NCI-H526 treated with DMSO at 0.1 percent for 48 hours (cell line): ENCODE measurements at places on chromosomes 6 and 20.

DNA sequence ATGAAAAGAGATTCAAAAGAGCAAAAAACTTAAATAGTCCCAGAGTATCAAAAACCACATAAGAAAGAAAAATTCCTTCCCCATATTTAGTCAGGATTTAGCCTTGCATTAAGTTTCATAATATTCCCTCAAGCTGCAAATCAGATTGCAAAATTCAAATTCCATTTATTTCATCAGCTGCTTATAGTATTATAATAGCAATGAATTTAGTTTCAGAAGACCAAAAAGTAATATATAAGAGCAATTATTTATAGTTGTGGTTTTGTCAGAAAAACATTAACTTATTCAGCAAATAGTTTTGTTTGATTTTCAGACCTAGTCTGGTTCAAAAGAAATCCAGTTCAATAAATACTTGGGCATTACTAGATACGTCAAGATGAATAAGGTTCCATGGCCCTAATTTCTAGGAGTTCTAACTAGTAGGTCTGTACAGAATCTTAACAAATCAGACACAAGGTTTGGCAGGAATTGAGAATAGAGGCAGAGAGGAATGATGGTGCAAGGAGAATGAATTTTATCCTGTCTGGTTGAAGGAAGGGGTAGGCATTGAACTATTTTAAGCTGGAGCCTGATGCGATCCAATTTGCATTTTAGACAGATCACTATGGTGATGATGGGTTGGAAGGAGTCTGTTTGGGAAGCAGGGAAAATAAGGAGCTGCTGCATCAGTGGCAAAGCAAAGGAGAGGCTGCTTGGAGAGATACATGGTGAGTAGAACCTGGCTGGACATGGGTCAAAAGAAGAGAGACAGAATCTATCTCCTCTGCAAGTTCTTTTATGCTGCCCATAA lies 163.9 kb upstream of the STXBP5 start:
- DNase-seq = no peak

- no peak for DNase-seq
Measured at GRCh38 chr20:49785149-49785851, 27.3 kb upstream of the SLC9A8 start.

DNA sequence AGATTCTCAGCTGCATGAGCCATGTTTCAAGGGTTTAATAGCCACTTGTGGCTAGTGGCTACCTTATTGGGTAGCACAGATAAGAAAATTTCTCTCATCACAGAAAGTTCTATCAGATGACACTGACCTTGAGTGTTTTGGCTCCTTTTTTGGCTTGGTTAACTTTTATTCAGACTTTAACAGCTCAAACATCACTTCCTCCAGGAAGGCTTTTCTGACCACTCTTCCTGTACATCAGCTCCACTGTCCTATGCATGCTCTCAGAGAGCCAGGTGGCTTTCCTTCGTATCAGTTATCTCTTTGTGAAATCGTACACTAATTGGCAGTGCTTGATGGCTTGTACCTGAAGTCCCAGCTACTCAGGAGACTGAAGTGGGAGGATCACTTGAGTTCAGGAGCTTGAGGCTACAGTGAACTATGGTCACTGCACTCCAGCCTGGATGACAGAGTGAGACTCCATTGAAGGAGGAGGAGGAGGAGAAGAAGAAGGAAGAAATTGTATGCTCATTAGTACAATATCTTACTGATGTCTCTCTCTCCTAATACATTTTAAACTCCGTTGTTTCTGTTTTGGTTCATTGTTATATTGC lies 10.7 kb downstream of the MAFB start:
- DNase-seq = no peak

GRCh38 chr6:17910189-17910588 lies 77.2 kb downstream of the KIF13A start:
- DNase-seq = no peak

DNA sequence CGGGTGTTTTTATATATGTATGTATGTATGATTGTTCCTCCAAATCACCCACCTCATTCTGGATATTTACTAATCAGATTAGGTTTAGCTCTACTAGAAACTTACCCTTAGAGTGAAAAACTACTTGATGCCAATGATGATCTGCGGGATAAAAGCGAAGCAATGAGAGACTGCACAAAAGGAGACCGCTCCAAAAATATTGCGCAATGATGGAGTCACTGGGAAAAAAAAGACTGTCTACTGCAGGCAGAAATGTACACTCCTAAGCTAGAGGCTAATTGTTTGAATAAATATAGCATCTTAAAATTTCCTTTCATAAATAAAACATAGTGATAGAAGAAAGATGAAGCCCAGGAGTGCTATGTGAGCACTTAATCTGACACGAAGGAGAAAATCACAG lies 7.3 kb downstream of the RAB32 start:
- no peak for DNase-seq

DNA sequence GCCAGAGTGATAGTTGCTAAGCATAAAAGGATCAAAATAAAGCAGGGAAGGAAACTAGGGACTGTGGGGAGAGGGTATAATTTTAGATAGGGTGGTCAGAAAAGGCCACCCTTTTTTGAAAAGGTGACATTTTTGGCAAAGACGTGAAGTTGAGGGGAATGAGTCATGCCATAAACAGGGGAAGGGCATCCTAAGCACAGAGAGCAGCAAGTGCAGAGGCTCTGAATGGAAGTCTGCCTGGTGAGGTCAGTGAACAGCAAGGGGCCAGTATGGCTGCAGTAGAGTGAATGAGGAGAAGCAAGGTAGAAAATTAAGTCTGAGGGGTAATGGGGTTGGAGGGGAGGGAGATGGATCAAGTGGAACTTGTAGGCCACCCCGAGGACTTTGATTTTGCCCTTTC lies 2.4 kb downstream of the KLC4 start:
- no peak for DNase-seq

DNA sequence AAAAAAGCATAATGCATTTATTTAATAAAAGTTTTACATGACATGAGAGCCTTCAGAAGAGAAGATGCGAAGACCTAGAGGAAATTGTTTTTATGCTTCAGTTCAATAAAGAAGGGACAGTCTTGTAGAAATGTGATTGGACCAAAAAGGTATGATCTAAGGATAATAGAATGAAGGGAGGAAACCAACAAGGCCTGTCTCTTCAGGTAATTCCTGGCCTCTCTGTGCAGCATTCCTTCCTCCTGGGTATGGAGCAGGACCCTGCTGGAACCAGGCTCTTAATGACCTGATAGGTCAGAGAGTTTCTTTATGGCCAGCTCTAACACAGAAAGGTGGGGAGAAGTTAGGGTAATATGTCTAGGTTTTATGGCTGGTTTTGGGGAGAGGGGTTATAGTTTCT lies 162.8 kb upstream of the HEY2 start:
- no peak for DNase-seq

DNA sequence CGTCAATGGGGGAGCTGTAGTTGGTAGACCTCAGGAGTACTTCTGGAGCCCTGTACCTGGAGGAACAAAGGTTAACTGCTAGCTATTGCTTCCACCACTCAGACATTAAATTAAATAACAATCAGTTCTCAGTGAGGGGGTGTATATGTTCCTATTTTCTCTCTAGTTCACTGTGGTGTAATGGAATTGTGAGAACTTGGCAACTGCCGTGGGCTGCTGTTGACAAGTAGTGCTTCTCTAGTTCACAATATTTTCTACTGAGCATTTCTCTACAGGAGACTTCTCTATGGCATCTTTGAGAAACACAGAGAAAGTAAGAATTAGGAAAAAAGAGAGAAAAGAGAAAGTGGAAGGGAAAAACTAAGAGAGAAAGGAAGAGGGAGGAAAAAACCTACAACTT lies 23.4 kb upstream of the GSTA4 start:
- DNase-seq = no peak

DNA sequence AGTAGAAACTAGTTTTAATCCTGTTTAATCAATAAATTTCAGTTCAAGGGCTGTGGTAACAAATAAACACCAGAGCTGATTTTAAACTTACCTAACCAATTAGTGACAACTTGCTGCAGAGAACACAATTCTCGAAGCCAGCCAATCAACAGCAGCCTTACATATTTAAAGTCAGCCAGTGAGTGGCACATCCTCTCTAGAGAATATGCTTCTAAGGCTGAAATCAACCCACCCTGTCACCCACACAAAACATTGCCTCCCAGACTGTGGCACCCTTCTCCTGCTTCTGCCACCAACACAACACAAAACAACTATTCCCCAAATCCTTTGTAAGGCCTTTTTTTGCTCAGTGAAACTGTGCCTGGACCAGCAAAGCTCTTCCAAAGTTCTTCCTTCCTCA lies 306.0 kb downstream of the EYA4 start:
- DNase-seq = no peak

GRCh38 chr6:144408161-144408560 lies 123.0 kb downstream of the UTRN start:
- DNase-seq = no peak

DNA sequence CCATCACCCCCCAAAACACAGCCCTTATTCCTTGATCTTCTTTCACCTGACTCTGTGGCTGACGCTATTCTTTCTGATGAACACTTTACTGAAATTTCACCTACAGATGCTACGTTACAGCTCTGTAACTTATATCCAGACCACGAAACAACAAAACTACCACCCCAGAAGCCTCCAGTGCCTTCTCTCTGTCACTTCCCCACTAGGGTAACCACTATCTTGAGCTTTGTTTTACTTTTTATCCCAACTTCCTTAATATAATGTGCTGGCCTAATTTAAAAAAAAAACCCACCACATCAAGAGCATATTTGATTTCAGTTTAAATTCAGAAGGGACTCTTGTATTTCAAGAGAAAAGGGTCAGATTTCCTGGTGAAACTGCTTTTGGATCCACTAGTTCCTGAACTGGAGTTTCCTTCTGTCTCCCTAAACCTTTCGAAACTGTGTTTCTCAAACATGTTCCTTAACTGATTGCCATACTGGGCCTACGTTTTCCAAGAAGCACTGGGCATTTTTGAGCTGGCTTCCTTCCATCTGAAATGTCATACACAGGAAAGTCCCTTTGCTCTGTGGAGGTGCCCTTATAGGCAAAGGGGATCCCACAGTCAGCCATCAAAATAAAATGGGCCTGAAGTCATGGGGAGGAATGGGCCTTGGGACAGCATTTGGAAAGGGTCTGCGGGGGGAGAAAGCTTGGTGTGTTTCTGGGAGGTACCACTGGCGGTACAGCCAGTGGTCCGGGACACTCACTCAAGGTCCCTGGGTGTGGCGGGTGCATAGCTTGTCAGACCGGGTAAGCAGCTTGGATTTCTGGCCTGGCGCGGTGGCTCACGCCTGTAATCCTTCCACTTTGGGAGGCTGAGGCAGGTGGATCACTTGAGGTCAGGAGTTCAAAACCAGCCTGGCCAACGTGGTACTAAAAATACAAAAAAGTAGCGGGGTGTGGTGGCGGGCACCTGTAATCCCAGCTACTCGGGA lies 25.8 kb upstream of the RTF2 start:
- no peak for DNase-seq

DNA sequence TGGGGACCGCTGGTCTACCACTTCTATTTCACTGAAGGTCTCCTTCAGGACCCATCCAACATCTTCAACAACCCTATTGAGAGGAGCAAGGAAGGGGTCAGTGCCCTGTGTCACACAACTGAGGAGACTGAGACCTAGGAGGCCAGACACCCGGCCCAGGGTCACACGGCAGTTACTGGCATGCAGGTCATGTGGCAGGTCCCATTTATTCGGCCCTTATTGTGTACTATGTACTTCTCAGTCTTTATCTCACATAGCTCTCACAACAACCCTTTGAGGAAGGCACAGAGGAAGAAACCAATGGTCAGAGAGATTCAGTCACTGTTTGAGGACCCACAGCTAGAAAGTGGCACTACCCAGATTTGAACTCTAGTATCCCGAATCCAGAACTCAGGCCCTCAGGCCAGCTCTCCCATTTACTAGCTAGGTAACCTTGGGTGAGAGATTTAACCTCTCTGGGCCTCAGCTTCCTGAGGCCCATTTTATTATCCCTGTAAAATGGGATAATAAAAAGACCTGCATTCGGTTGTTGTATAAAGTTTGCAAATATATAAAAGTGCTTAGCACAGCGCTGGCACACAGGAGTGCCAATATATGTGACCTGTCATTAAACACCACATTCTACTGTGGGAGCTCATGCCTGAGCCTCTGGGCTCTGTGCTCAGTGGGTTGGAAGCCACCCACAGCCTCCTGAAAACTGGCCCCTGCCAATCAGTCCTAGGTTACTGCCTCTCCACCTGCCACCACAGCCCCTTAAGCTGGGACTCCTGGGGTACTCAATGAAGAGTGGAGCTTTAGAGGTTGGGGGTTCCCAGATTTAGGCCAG lies 15.8 kb downstream of the TFEB start:
- DNase-seq = no peak

- DNase-seq = no peak
Measured at GRCh38 chr6:1297746-1298145, 14.2 kb upstream of the FOXQ1 start.

DNA sequence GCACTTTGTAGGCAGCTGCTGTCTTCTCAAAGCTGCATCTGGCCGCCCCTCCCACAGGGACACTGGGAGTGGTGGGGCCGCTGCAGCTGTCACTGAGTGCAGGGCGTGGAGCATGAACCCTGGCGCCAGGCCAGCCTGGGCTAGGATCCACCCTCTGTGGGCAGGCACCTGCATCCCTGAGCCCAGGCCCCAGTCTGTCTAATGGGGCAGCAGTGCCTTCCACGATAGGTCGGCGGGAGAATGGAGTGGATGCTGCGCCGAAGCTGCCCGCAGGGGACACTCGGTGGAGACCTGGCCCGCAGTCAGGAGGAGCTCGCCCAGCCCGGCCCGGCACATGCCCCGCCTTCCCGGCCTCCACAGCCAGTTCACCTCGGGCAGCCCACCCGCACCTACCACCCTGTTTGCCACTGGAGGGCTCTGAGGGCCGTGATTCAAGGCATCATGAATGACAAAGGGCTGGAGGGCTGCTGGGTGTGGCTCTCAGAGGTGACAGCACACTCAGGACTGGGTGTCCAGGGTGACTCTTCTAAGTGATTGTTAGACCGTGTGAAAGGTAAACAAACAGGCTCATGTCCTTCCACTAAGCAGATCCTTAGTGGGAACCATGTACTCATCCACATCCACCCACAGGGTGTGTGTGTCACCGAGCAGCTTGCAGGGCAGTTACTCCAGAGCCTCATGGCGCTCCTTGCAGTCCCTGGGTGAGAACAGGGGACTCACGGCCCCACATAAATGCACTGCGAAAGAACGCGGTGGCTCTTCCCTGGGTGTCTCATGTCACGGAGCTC lies 133.9 kb downstream of the AGPAT4 start:
- DNase-seq = no peak

- DNase-seq = peak; percentile 56
Measured at GRCh38 chr6:150016324-150017185, 8.8 kb downstream of the RAET1L start.

GRCh38 chr20:18416486-18416885 lies 50.3 kb downstream of the DZANK1 start:
- DNase-seq = no peak

DNA sequence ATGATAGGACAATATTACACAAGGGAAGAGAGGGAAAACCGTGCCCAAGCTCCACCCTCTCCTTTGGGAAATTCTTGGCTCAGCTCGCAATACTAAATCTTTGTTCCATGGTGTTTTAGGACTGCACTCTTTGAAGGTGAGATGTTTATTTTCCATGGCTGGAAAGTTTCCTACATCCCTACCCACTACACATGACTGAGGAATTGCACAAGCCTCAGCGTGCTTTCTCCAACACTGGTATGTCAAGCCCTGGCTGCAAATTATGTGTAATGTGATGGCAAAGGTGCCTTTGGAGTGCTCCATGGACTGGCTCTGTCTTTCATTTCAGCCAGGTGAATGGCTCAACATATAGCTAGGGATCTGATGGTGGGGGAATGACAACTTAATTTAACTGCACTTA lies 134.3 kb downstream of the ISM1 start:
- DNase-seq = no peak
